ENCODE measurements at places on chromosomes 1 and 21.

- DNase-seq = no peak
Observed at GRCh38 chr1:26022404-26022779, 817 bp downstream of the EXTL1 start.

GRCh38 chr1:186218654-186219352 is 156.2 kb downstream of the TPR start:
- no peak for DNase-seq

DNA sequence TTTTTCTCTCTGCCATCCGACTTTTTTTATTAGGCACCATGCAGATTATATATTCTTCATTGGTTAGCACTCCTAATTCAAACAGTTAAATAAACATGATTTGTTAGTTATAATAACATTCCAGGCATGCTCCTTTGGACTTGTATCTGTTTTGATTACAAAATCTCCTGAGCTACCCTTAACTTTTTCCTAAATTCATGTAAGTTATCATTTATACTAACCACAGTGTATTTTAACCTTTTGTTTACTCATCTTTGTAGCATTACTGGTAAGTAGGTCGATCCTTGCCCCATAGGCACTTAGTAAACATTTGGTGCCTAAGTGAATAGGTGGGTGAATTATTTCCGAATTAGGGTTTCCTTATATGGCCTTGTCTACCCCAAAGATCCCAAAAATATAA is 43.8 kb downstream of the MIER1 start:
- DNase-seq = no peak

DNA sequence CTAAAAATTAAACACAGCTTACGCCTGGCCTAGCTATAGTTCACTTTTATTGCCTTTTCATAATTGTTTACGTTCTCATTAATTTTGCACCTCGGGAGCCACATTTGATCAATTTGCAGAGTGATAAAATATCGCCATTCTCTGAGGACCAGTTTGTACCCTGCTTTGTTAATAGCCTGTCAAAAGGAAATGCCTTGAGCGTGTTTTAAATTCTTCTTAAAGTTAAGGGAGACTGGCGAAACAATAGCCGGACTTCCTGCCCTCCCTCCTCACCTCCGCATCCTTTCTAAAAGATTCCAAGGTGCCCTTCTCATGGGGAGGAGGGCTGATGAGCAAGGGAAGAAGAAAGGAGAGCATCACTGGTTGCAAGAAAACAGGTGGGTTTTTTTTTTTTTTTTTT is 271.6 kb downstream of the KCNJ6 start:
- no peak for DNase-seq

DNA sequence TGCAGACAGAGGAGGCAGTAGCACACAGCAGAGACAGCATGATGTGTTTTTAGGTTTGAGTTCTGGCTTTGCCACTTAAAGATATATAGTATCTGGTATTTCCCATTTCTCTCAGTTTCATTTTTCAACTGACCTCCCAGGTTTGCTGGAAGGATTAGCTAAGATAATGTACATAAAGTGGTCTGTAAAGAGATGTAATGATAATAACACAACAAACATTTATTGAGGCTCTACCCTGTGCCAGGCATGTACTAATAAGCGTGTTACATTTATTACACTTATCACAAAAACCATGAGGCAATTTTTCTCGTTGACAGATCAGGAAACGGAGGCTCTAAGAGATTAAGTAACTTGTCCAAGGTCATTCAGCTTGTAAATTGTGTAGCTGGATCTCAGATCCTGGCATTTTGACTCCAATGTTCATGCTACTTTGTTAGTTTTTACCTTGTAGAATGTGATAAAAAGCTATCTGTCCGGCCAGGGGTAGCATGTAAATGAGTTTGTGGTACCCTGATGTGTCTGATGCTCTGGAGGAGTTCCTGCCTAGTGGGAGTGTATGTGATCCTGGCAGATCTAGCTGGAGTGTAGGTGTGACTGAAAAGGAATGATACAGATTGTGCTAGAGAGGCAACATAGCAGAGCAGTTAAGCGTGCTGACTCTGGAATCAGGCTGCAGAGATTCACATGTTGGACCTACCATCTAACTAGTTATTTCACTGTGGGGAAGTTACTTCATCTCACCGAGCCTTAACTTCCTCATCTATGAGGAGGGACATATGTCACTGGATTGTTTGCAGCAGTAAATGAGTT is 146.6 kb downstream of the VPS13D start:
- DNase-seq = no peak

DNA sequence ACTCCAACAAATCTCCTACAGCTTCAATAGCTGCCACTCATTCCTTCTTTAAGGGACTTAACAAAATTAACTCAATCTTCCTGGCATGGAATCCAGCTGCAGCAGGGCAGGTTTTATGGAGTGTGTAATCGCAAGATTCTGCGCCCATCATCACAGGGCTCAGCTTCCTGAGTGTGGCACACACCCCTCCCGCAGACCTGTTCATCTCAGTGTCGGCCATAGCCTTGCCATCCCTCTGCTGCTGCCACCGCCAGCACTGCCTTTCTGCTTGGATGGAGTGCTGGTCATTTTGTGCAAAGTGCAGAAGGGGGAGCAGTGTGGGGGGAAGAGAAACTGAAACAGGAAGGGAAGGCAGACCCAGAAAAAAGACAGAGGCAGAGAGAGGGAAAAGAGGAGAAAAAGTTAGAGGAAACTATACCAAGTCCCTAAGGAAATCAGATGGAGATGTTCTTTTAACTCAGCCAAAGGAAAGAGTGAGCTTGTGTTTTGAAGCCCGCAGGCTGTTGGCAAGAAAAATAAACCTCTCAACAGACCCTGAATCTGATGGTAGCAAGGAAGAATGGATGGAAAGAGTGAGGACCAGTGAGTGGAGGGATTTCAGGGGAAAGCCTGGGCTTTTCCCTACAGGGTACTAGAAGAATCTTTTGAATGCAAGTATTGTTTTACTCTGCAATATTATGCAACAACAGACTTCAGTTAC is 324.2 kb downstream of the SEC16B start:
- no peak for DNase-seq

- no peak for DNase-seq
Observed at GRCh38 chr1:180862305-180862704, 50.4 kb upstream of the KIAA1614 start.

- DNase-seq = no peak
Observed at GRCh38 chr1:224245188-224245587, 62.1 kb downstream of the DEGS1 start.

- no peak for DNase-seq
Observed at GRCh38 chr1:2086446-2087078, 36.4 kb downstream of the PRKCZ start.

GRCh38 chr1:209356976-209357377 is 226.5 kb upstream of the CAMK1G start:
- no peak for DNase-seq

- DNase-seq = no peak
Observed at GRCh38 chr1:200298242-200298641, 111.6 kb downstream of the ZNF281 start.

DNA sequence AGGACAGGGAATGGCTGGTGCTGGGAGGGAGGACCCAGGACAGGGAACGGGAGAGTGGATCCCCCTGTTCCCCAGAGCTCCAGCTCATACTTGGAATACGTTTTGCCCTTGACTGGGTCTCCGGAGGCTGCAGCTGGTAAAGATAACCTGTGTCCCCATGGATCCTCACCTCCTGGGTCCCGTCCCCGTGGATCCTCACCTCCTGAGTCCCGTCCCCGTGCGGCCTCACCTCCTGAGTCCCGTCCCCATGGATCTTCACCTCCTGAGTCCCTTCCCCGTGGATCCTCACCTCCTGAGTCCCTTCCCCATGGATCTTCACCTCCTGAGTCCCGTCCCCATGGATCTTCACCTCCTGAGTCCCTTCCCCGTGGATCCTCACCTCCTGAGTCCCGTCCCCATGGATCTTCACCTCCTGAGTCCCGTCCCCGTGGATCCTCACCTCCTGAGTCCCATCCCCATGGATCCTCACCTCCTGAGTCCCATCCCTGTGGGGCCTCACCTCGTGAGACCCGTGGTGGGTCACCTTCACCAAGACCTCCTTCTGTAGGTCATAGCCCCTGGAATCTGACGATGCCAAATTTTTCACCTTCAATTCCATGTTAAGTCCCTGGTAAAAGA is 61.4 kb downstream of the SCCPDH start:
- no peak for DNase-seq

GRCh38 chr1:75124510-75124909 is 9.7 kb upstream of the LHX8 start:
- DNase-seq = no peak

- DNase-seq = no peak
Observed at GRCh38 chr1:197438010-197438790, 170.1 kb downstream of the CRB1 start.

DNA sequence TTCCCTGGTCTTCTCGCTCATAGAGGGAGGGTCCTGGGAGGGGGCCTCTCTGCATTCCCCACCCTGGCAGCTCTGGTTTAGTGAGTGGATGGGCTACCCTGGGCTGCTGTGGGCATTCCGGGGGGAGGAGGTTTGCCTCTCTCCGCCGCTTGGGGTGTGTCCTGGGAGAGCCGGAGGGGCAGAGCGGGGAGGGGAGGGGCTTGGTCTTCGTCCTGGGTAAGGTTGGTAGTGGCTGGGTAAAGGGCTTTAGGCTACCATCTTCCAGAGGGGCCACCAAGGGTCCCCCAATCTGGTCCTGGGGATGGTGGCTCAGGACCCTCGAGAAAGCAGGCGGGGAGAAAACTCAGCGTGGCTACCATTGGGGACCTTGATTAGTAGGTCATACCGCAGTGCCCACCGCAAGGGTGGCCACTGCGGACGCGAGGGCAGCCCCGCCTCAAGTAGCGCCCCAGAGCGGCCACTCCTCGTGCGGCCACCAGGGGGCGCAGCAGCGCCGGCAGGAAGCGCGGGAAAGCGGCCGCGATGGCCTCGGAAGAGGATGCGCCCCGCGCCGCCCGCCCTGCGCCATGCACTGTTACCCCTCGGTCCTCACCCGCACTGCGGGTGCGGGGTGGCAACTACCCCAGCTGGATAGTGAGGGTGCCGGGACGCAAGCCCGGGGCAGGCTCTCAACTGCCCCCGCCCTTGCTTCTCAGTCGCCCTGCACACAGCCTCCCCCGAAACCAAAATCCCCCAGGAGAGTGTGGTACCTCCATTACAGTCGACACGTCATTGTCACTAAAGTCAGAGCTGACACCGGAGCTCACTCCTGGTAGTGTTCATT is 44.1 kb upstream of the SLC25A33 start:
- DNase-seq = peak; percentile 5

- no peak for DNase-seq
Observed at GRCh38 chr1:105427543-105427942, 1628.9 kb upstream of the PRMT6 start.

All from stimulated activated CD8-positive, alpha-beta memory T cell treated with anti-CD3 and anti-CD28 coated beads, Interleukin-15, amount 100 ng/mL, for 4 hours (primary cell).